MCF 10A (cell line): ENCODE measurements at places on chromosomes 6 and 20.

- peak; percentile 87 for DNase-seq
These were observed 112.8 kb upstream of the BMP2 start for GRCh38 chr20:6654513-6655252.

DNA sequence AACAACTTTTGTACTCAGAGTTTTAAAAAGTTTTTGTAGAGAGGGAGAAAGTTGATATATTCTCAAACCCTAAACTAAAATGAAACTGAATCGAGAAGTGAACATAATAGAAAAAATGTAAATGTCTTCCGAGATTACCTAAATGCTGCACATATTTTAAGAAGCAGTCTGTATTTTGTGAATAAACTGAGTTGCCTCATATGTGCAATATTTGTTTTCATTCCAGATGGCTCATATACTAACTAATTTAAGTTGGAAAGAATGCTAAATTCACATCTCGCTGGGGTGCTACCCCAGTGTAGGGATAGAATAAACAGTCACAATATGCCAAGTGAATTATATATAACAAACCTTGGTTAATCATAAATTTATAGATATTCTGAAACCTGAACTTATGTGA, 285.9 kb upstream of the THEMIS start:
- DNase-seq, result no peak

- DNase-seq, result peak; percentile 76
These were observed 45.9 kb upstream of the ZNFX1 start for GRCh38 chr20:49323622-49324238.

DNA sequence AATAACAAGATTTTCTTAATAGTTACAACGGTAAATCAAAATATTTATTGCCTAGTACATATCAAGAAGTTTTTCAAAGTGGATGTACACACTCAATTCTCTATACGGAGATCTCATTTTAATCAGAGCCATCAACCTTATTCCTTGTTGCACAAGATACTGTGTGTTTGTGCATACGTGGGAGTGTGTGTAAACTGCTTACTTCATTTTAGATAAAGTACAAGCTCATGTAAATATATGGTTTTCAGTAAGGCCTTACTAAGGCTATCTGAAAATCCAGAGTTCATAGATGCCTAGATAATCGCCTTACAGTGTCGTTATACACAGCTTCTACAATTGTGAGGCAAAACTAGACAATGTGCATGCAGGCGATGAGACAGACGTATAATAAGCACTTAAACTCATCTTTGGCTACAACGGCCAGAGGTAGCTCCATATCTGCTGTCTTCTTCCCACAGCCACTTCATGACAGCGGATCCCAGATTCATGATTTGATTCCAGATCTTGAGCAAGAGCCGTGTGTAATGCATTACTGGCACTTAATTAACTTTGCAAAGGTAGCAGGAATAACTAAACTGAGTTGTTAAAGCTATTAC, 2.5 kb downstream of the PERP start:
- DNase-seq, result peak; percentile 39

DNA sequence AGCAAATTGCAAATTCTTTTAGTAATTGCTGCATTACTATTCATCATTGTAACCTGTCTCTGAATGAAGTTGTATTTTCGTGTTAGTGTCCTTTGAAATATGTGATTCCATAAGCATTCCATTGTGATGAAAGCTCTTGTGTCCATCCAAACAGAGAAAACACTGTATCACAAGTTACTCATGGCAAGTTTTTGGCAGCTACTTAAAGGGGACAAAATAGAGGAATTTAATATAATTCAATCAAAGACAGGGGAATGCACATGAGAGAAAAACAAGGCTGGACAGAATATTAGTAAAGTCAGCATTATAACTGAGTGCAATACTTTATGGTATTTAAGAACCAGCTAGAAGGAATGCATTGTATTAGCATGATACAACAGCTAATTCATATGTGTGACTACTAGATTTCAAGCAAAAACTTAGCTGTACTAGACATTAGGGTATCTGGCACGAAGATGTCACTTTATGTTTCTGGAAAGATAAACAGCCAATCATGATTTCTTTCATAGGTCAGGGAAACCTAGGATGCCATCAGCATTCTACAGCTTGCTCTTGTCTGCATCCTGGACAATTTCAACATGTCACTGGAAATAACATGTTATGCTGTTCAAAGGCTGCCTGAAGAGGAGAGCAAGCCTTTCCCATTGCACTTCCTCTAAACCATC, 270.6 kb upstream of the MARCKS start:
- no peak for DNase-seq

- peak; percentile 46 for DNase-seq
These were observed 207.7 kb upstream of the BMP2 start for GRCh38 chr20:6559791-6560190.

DNA sequence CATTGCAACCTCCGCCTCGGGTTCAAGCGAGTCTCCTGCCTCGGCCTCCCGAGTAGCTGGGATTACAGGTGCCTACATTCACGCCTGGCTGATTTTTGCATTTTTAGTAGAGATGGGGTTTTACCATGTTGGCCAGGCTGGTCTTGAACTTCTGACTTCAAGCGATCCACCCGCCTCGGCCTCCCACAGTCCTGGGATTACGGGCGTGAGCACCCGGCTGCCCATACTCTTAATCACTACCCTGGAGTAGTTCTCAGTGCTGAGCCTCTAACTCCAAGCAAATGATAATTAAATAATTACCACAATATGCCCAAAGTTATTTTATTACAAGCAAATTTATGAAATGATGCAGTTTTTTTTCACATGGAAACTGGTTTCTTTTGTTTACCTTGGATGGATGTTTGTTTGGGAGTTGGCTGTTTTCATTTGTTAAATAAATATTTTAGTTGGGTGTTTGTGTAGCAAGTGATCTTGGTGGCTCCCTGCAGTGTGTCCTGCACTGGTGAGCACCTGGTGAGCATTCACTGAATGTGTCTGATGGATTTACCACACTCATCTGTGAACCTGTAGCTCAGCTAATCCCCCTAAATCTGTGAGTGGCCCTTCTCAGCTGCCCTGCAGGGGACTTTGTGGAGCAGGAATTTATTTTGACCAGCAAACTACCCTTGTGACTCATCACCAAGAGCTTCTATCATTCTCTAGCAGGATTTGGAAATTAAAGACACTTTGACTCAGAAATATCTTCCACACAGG, 36.9 kb downstream of the UTRN start:
- DNase-seq, result peak; percentile 52

- DNase-seq, result peak; percentile 20
These were observed 169.3 kb downstream of the SLC16A10 start for GRCh38 chr6:111256646-111257045.

DNA sequence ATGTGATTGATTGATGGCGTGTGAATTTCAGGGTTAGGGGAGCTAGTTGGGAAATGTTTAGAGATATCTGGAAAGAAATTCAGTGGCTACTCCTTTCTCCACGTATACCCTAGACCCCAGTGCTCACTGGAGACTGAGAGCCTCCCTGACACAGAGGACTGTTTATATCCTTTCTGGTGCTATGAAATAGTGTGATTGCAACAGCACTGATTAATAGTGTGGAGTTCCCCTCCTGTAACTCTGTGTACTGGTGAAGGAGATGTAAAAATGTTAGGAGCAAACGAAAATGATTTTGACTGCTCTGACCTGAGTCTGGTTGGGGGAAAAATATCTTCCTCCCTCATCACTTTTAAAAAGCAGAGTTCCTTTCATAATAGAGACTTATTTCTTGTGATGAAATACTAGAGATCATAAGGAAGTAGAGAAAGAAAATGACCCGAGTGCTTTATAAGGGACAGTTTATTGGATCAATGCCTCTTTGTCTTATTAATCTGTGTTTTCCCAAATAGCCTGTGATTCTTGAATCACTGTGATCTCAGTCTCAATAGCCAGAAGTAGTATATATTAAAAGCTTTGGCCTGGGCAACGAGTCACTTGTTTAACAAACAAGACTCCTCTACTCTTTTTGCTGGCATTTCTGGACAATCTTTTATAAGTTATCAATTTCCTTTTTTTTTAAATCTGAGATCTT, 92.3 kb downstream of the RNF182 start:
- DNase-seq, result no peak

DNA sequence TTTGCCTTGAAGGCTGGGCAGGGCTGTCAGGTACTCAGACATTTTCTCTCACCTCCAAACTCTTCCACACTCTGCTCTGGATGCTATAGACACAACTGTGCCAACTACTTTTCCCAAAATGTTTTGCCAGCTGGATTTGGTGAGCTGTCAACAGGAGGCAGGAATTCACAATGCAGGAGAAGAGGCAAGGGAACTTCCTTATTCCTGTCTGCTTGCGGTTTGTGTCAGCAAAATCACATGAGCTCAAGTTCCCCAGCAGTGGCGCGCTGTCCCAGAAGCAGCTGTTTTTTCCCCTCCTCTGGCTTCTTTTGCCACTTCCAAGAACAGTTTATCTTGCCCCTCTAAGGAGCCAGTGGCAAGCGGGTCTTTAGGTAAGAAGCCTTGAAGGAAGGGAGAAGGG, 608.2 kb downstream of the PRKN start:
- DNase-seq, result no peak

- DNase-seq, result no peak
These were observed 162.1 kb downstream of the AIG1 start for GRCh38 chr6:143222801-143223231.

DNA sequence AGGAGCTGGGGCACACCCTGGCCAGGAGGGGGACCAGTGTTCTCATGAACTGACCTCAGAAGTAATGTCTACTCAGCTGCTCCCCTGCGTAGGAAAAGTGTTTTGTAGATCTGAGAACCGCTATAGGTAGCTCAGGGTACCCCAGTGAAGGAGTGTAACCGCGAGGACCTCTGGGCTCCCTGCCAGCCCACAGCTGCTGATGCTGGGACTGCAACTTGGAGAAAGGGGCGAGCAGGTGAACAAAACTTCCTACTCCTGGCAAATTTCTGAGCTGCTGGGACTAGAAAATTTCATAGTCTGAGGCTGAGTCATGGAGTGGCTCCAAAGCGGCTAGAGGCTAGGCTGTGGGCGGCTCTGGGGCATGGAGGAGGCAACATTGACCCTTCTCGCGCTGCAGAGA, 51.9 kb downstream of the PYGB start:
- DNase-seq, result peak; percentile 30

DNA sequence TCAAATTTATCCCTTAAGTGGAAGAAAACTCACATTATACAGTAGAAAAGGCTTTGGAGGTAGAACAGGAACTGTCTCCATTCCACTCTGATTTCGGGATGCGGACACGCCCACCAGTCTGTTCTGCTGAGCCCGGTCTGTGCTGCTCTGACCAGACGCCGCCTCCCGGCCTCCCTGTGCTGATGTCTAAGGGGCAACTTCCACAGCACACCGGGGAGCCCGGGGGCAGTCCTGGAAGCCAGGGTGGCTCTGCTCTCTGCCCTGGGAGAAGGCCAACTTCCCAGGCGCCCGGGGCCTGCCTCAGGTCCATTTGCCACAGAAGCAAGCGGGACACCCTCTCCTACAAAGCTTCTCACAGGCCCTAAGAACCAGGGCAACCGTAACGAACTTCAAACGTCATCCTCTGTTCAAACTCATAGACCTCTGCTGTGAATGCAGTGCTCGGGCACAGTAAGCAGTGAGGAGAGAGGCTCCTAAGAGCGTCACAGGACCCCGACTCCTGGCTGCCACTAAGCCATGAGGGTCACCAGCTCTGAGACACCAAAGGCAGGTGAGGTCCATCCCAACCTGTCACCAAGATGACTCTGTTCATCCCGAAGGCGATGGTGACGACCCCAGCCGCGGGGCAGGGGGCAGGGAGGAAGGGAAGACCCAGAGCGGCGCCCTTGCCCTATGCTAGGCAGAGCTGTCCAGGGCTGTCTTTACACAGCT, 5.6 kb downstream of the TAF4 start:
- DNase-seq, result no peak

GRCh38 chr6:140485740-140486449, 1111.4 kb upstream of the CITED2 start:
- DNase-seq, result peak; percentile 75

- DNase-seq, result no peak
These were observed 113.9 kb downstream of the PTPRK start for GRCh38 chr6:128406453-128406852.

GRCh38 chr6:148069256-148069655, 273.4 kb upstream of the SASH1 start:
- DNase-seq, result no peak

GRCh38 chr6:170192905-170193304, 98.0 kb downstream of the DLL1 start:
- DNase-seq, result no peak

DNA sequence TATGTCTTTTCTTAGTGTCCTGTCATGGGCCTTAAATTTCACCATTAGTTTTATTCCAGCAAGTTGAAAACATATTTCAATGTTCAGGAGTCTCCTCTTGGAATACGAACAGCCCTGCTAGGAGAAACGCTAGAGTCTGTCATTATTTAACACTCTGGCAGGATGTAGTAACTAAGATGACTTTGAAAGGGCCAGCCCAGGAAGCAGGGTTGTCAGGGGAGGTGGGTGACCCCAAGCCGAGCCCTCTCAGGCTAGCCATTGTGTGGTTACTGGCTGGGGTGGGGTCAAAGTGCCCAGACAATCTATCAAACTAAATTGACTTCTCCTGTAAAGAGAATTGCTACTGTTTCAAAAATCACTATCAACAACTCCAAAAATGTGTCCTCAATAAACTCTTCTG, 67.8 kb downstream of the LY86 start:
- no peak for DNase-seq

DNA sequence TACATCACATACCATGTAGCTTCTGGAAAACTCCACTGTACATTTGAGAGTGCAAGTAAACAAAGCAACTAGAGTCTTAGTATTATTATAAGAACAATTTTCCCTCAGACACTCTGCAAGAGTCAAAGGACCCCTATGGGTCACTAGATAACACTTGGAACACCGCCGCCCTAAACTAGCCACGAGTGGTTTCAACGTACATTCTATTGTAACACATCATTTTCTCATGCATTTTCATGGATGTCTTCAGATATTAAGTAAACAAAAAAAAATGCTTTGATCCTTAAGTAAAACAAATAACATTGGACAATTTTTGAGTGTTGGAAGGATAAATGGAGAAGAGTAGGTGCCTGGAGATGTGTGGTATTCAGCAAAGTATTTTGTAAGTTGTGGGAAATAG, 3.2 kb upstream of the RNF146 start:
- DNase-seq, result no peak

DNA sequence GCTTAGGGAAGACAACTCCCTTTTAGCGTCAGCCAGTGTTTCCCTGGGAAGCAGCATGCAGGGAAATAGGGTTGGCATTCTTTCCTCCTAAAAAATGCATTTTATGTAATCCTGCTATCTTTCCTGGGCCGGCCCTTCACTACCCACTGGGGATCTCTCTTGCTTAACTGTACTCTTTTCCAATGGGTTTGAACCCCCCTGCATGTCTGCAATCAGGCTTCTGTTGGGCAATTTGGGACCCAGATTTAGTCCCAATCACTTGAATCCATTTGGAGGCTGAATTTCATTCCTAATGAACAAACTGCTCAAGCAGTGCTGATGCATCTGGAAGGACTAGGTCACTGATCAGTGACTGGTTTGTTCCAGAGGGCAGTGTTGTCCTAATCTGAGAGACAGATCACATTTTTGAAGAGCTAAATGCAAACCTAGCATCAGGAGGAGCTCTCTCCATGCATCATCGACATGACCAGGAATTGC, 152.0 kb downstream of the TSHZ2 start:
- DNase-seq, result no peak

GRCh38 chr6:157964100-157964499, 17.6 kb upstream of the SYNJ2 start:
- DNase-seq, result no peak
